NCI-H187 treated with DMSO at 0.1 percent for 48 hours (cell line): ENCODE measurements at places on chromosomes 4 and X.

- no peak for DNase-seq
Observed at GRCh38 chrX:10414862-10415261, 205.5 kb downstream of the MID1 start.

GRCh38 chrX:151825925-151826485 lies 86.7 kb upstream of the MAGEA4 start:
- no peak for DNase-seq

DNA sequence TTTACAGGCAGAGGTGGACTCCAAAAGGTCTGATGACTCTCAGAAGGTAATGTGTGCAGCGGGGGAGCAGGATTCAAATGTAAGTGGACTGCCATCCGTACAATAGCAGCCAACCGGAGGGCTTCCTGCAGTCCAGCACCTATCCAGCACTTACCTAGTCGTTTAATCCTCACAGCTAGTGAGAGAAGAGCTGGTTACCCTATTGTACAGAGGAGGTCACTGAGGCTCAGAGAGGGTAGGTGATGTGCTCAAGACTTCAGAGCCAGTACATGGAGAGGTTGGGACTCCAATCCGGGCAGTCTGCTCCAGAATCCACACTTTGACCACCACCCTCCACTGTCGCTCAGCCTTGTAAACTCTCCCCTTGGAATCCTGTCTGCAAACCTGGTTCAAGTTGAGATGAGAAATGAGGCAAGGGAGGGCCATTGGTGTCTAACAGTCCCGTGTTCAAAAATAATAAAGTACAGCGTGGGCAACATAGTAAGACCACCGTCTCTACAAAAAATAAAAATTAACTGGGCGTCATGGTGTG lies 22.5 kb upstream of the JAKMIP1 start:
- DNase-seq = no peak

DNA sequence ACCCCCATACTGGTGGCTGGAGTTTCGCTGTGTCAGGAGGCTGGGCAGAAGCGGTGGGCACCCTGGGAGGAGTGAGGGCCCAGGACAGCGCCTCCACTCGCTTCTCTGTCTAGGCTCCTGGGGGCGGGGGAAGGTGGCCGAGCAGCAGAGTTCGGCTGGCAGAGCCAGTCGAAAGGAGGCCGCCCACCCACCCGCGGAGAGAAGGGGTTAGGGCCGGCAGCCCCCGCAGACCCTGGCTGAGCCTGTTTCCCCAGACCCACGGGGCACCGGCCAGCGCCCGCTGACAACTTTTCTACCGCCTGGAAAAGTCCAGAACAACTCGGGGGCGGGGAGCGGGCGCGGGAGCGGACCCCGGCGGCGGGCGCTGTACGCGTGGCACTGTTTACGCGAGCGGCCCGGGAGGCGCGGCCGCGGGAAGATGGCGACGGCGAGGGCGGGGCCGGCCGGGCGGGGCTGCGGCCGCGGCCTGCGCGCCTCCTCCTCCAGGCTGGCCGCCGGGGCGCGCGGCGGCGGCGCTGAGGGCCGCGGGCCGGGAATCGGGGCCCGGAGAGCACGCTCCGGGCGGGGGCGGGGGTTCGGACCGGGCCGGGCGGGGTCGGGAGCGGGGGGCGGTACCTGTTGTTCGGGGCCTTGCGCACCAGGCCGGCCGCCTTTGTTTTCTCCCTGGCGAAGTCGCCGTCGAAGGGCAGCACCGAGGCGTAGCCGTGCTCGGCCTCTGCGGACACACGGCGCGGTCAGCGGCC lies 628 bp downstream of the MXD4 start:
- no peak for DNase-seq

- DNase-seq = no peak
Observed at GRCh38 chrX:17053502-17053901, 107.0 kb downstream of the REPS2 start.

GRCh38 chrX:131330735-131331134 lies 41.6 kb upstream of the IGSF1 start:
- no peak for DNase-seq

DNA sequence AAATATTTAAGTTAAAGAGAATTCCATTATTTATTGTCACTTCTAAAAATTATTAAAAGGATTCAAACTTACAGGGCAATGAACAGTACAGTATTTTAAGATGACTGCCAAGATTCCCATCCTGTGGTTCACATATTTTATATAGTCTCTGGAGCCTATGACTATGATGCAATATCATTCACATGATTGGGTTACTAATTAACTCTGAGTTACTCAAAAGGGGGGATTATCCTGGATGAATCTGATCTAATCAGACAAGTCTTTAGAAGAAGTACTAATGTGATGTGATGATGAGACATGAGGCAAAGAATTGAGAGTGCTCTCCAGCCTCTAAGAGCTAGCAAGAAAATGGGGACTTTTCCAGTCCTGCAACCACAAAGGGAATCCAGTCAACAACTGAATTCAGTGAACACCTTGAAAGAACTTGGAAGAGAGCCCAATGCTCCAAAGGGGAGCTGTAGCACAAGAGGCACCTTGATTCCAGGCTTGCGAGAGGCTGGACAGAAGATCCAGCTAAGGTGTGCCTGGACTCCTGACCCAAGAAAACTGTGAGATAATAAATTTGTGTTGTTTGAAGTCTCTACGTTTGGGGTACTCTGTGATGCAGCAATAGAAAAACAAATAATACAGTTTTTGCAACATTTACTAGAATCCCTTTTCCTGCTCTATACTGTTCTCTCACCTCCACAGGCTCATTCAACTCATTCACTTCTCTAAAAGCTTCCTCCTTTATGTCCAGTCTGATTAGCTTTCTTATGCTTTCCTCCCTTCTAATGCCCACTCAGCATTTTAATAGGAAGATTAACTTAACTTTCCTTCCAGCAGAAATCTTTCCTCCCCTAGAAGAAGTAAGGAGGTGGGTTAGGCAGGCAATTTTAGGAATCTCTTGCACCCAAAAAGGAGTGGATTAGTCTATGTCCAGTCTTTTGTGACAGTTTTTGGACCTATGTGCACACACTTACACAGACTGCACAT lies 133.8 kb upstream of the LCORL start:
- no peak for DNase-seq

GRCh38 chr4:154039435-154040343 lies 250.8 kb upstream of the SFRP2 start:
- no peak for DNase-seq

- DNase-seq = no peak
Observed at GRCh38 chr4:680928-681645, 6.7 kb downstream of the MYL5 start.

DNA sequence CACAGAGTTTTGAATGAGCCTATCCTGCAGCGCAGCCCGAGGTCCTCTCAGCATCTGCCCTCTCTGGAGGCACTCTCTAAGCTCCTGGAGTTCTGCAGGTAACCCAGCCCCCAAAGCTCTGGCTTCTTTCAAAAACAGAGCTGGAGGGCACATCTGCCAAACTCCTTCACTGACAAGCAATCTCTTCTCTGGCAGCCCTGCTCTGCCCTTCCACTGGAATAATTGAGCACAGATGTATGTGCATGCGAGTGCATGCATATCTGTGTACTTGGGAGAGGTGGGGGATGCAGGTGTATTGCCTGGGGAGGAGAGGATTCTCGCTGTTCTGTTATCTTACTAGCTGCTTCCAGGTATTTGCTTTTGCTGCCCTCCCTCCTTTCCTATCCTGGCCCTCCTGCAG lies 22.2 kb upstream of the PLP1 start:
- no peak for DNase-seq

GRCh38 chrX:72031634-72032033 lies 100.1 kb downstream of the RTL5 start:
- DNase-seq = no peak

- DNase-seq = no peak
Observed at GRCh38 chr4:41132055-41132683, 82.2 kb downstream of the APBB2 start.

- no peak for DNase-seq
Observed at GRCh38 chr4:148874331-148874730, 432.1 kb upstream of the NR3C2 start.

- no peak for DNase-seq
Observed at GRCh38 chrX:148823986-148824385, 323.6 kb downstream of the AFF2 start.

DNA sequence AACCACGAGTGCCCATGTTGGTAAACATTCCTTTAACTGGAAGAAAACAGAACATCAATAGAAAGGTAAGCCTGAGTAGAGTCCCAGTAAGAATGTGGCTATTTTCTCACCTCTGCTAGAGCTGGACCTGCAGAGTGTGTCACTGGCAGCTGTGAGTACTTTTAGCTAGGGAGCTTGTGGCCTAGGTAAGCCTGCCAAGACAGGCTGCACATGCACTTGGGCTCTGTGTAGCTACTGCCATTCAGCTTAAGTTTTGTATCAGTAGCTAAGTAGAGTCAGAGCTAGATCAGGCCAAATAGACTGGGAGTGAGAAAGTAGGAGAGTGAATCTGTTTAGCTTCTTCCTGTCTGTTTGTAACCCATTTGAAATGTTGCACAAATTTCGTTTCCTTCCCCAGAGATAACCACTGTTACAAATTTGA lies 35.3 kb downstream of the RBPJ start:
- no peak for DNase-seq

- DNase-seq = no peak
Observed at GRCh38 chr4:122015203-122015602, 63.3 kb upstream of the TRPC3 start.

- DNase-seq = no peak
Observed at GRCh38 chr4:12911750-12912358, 572.3 kb downstream of the RAB28 start.

- no peak for DNase-seq
Observed at GRCh38 chr4:113290666-113291065, 241.2 kb downstream of the ANK2 start.

DNA sequence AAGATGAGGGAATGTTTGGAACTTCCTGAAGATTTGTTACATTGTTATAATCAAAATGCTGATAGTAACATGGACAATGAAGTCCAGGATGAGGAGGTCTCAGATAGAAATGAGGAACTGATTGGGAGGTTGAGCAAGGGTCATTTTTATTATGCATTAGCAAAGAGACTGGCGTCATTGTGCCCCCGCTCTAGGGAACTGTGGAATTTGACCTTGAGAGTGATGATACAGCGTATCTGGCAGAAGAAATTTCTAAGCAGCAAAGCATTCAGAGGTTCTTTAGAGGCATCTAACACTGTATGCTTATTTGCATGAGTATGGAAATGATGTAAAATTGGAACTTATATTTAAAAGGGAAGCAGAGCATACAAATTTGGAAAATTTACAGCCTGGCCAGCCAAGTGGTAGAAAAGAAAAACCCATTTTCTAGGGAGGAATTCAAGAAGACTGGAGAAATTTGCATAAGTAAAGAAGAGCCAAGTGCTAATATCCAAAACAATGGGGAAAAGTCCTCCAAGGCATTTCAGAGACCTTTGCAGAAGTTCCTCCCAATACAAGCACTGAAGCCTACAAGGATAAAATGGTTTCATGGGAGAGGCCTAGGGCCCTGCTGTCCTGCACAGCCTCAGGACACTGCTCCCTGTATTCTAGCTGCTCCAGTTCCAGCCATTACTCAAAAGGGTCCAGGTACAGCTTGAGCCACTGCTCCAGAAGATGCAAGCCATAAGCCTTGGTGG lies 483.0 kb upstream of the NDST4 start:
- no peak for DNase-seq

DNA sequence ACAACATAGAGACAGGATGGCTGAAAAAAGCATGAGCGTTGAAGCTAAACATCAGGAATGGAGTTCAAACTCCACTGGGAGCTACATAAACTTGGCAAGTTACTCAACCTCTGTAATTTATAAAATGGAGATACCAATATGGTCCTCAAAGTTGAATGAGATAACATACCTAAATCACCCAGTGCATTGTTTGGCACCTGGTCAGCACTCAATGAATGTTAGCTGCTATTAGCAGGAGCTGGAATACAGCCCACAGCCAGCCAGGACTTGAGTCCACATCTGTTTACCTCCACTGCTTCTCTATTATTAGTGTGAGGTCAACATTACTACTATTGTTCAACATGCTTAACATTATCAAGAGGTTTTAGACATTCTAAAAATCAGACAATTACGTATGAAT lies 97.9 kb downstream of the NR3C2 start:
- DNase-seq = no peak
